Muscle of back (tissue), 13 donors: ENCODE measurements at places on chromosomes 11 and 22.

GRCh38 chr11:98053851-98054250 lies 966.9 kb upstream of the CNTN5 start:
- no peak for DNase-seq

DNA sequence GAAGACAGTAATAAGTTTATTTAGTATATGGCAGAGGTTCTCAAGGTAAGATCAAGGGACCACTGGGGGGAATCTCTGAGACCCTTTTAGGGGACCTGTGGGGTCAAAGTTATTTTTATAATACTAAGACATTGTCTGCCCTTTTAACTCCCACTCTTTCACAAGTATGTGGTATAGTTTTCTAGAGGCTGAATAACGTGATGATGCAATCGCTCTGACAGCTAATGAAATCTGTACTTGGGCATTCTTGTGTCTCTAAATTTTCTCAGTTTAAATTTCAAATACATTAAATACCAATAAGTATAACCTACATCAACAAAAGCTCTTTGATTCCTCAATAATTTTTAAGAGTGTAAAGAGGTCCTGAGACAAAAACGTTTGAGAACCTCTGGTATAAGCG lies 147.9 kb downstream of the ATG16L2 start:
- no peak for DNase-seq

GRCh38 chr11:67400942-67401494 lies 640 bp downstream of the PPP1CA start:
- no peak for DNase-seq

DNA sequence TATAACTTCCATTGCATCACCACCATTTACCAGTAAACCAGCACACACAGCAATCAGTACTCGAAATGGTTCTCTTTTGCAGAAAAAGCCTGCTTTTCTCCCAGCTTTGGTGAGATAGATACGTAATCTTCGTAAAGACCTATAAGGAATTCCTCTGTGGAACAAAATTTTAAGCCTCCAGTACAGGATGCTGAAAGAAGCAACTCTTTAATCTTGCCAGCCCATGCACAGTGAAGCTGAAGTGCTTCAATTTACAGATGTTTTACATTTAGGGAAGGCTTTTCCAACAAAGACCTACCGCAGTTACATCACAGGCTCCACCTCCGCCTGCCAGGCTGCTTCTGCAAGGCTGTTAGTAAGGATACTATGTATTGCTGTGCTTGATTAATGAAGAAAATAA lies 1.9 kb downstream of the ELMOD1 start:
- DNase-seq, result peak; percentile 33

DNA sequence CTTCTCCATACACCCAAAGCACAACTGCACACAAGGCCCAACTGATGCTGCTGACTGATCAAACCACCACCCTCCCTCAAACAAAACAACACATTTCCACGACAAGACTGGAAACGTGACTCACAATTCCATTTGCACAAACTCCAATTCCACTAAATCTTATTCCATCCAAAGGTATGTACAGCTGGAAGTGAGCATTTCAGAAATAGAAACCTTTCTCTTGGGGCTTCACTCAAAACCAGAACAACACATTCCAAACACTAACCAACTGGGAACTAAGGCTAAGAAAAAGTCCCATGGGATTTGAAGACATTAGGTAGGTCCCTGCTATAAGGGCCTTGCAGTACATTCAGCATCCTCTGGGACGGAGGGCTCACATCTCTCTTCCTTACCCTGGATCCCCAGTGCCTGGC lies 19.6 kb downstream of the MORC2 start:
- DNase-seq, result no peak

GRCh38 chr22:28774378-28774777 lies 1.9 kb downstream of the CCDC117 start:
- no peak for DNase-seq

GRCh38 chr11:71449596-71449995 lies 1.4 kb upstream of the DHCR7 start:
- no peak for DNase-seq

- no peak for DNase-seq
Observed at GRCh38 chr11:86183694-86184093, 60.9 kb upstream of the EED start.

- no peak for DNase-seq
Observed at GRCh38 chr22:25890651-25891050, 148.7 kb downstream of the MYO18B start.

- DNase-seq, result no peak
Observed at GRCh38 chr11:11894486-11894885, 52.7 kb downstream of the USP47 start.

DNA sequence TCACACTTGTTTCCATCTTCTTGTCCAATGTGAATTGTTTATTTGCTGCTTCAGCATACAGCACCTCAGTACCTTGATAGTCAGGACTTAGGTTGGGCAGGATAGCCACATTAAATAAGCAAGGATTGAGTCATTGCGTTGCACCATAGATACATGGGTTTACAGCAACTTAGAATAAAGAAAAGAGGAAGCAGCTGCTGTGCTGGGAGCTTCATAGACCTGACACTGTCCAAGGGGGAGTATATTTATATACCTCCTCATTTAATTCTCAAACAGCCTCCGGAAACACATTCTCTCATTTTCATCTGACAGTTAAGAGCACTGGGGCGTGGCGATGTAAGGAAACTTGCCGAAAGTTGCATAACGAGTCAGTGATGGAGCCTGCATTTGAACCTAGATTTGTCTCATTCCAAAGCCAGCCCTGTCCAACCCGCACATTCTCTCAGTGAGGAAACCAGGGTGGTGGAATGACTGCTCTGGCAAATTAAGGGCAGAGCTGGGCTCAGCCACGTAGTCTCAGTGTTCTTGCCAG lies 42.2 kb downstream of the UBASH3B start:
- DNase-seq, result no peak

- no peak for DNase-seq
Observed at GRCh38 chr11:29781268-29781667, 235.6 kb downstream of the KCNA4 start.

DNA sequence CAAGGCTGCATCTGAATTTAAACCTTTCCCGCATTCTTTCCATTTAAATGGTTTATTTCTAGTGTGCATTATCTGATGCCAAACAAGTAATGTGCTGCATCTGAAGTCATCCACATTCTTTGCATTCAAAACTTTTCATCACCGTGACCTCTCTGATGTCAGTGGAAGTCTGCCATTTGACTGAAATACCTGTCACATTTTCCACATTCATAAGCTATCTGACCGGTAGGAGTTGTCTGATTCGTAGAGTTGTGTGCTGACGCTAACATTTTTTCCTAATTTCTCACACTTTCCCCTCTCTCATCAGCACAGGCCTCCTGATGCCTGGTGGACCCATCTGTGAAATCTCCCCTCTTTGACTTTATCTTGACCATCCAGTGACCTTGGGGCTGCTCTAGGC lies 79.9 kb upstream of the BARX2 start:
- peak; percentile 50 for DNase-seq

DNA sequence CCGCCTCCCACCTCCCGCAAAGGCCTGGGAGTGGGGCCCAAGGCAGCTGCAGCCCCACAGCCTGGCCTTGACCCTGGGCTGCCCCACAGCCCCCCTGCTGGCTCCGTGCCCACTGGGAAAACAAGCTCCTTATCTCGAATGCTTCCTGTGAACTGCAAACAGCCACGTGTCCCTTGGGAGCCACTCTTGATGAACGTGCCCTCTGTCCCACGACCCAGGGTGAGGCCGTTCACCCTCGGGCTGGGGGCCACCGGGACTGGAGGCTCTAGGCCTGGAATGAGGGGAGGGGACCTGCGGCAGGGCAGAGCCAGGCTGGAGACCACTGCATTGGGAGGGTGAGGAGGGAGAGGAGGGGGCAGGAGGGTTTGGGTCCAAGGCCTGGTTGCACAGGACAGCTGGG lies 9.5 kb downstream of the H19 start:
- DNase-seq, result no peak

GRCh38 chr11:13169709-13170108 lies 107.9 kb upstream of the BMAL1 start:
- peak; percentile 81 for DNase-seq

GRCh38 chr11:35796562-35796961 lies 134.0 kb downstream of the TRIM44 start:
- DNase-seq, result no peak

DNA sequence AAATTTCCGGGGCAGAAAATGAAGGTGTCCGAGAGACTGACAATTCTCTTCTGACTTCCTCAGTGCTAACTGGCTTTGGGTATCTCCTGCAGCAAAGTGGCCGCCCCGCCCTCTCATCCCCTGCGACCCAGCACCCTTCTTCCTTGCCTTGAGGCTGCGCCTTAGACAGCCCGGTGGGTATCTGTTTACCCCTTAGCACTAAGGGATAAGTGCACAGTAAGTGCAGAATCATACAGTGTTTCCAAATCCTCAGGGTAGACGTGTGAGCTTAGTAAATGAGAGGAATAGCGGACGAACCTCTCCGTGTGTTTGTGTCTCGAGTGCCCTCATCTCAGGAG lies 368 bp upstream of the CHORDC1 start:
- no peak for DNase-seq

GRCh38 chr11:91299980-91300379 lies 924.6 kb upstream of the FAT3 start:
- DNase-seq, result no peak

- DNase-seq, result peak; percentile 71
Observed at GRCh38 chr11:129313541-129314297, 61.9 kb upstream of the BARX2 start.

- DNase-seq, result no peak
Observed at GRCh38 chr11:127766734-127767133, 766.2 kb upstream of the KIRREL3 start.

GRCh38 chr11:3220101-3220500 lies 1.5 kb upstream of the MRGPRG start:
- DNase-seq, result no peak

- DNase-seq, result no peak
Observed at GRCh38 chr11:7281079-7281478, 29.4 kb downstream of the SYT9 start.

- no peak for DNase-seq
Observed at GRCh38 chr11:61874853-61875252, 16.5 kb downstream of the FADS3 start.

DNA sequence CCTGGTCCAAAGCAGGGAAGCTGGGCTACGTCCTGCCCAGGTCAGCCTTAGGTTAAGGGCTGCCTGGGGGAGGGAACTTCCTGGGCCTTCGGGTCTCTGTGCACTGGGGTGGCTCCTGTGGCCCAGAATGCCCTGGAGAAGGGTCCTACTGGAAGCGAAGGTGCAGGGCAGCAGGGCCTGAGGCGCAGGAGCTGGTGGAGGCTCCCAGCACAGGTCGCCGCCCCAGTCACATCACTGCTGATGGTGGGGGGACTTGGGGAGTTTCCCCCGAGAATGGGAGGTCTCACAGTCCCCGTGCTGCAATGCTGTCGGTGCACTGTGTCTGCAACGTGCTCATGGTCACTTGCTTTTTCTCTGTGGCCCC lies 815 bp upstream of the SMIM38 start:
- DNase-seq, result no peak

GRCh38 chr11:69909561-69910518 lies 90.6 kb upstream of the FGF3 start:
- peak; percentile 80 for DNase-seq

GRCh38 chr11:105000797-105001196 lies 22.2 kb downstream of the CASP5 start:
- no peak for DNase-seq

- no peak for DNase-seq
Observed at GRCh38 chr11:70319396-70320076, 49.0 kb downstream of the PPFIA1 start.

DNA sequence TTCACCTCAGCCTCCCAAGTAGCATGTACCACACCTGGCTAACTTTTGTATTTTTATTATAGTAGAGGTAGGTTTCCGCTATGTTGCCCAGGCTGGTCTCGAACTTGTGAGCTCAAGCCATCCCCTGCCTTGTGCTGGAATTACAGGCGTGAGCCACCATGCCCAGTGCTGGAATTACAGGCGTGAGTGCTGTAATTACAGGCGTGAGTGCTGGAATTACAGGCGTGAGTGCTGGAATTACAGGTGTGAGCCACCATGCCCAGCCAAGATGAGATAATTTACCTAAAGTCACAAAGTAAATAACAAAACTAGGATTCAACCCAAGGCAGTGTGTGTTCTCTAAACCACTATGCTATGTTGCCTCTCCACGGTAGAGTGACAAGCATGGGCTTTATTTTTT lies 3.6 kb upstream of the UBXN1 start:
- no peak for DNase-seq
